NK-92 treated with Interleukin-12 subunit alpha and Interleukin-12 subunit beta, amount 100 ng/mL, for 24 hours (cell line): ENCODE measurements at places on chromosomes 7 and 10.

DNA sequence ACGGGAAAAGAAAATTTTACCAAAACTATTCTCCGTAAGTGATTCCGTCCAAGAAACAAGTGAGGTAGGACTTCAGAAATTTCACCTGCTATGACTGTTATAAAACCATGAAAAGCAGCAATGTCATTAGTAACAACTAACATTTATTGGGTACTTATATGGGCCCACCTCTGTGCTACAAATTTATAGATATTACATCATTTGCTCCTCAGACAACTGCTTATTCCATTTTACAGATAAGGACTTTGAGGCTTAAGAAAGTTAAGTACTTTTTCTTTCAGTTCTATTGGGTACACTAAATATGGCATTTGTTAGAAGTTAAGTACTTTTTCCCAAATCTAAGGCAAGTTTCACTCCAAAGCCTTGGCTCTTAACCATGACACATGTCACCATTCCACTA lies 36.3 kb downstream of the HACD1 start:
- no peak for DNase-seq

DNA sequence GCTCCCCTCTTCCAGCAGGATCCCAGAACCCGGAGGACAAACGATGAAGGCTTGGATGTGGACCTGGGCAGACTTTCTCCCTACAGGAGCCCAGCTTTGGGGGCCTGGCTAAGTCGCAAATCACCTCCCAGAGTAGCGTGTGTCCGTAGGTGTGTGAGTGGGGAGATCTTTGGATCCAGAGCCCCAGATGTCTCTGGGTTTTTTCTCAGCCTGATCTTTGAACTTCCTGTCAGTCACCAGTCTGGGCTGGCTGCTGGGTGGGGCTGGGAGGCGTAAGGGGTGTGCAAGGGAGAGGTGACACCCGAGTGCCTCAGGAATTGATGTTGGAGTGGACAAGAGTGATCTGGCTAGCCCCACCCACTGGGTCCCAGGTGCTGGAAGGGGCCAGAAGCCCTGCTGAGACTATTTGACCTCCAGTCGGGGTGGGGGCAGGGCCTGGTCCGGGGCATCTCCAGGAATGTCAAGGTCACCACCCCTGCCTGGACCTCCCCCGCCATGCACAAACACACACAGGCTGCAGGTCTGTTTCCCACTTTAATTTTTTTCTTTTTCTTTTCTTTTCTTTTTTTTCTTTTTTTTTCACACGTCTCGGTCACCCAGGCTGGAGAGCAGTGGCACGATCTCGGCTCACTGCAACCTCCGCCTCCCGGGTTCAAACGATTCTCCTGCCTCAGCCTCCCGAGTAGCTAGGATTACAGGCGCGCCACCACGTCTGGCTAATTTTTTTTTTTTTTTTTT lies at the start of gene MOGAT3:
MOGAT3 (minus strand) TSS at position 175 of the 738 bp plus-strand sequence. CDS start 182 bp downstream, outside the sequence.
- no peak for DNase-seq

- DNase-seq, result no peak
Measured at GRCh38 chr10:15775513-15775912, 55.8 kb upstream of the ITGA8 start.

- DNase-seq, result no peak
Measured at GRCh38 chr7:73976761-73977618, 51.0 kb upstream of the ELN start.

- no peak for DNase-seq
Measured at GRCh38 chr10:100008142-100008522, 1.6 kb downstream of the DNMBP start.

- DNase-seq, result no peak
Measured at GRCh38 chr10:97575127-97575668, 2.6 kb downstream of the ANKRD2 start.

- DNase-seq, result no peak
Measured at GRCh38 chr10:124579011-124579399, 117.4 kb downstream of the LHPP start.

GRCh38 chr10:62057359-62057758 lies 155.9 kb downstream of the ARID5B start:
- DNase-seq, result no peak

- DNase-seq, result no peak
Measured at GRCh38 chr10:62893036-62893435, 76.9 kb upstream of the EGR2 start.

- no peak for DNase-seq
Measured at GRCh38 chr10:91700273-91700672, 67.4 kb upstream of the PPP1R3C start.

GRCh38 chr10:93445978-93446720 lies 36.0 kb downstream of the MYOF start:
- DNase-seq, result no peak

DNA sequence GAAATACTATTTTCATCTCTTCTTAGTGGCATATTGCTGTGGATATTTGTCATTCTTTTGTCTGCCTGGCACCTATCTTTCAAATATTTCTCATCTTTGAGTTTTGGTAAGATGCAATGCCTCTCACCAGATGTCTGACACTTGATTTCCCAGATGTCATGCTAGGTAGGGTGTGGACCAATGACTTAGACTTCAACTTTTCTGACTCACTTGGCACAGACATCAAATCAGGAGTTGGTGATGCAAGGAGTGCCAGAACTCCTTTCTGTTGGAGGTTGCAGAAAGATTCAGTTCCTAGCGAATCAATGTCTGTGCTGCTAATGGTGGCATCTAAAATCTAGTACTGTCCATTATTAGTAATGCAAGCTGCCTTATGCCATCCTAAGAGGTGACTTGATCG lies 216.9 kb upstream of the FERD3L start:
- DNase-seq, result no peak

DNA sequence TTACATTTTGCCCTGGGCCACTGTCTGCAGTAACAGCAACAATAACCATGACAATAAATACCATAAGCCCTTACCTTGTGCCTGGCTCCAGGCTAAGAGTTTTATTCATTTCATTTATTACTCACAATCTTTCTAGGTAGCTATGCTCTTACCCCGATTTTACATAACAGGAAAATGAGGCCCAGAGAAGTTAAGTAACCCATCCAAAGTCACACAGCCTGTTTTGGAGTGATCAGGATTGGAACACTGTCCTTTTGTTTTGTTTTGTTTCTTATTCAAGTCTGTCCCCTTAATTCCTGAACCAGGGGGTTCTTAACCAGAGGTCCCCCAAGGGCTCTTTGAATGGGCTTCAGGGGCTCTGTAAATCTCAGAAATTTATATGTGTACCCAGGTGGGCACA lies 4.2 kb upstream of the LBX1 start:
- DNase-seq, result no peak

- DNase-seq, result no peak
Measured at GRCh38 chr10:6072215-6072934, 10.2 kb upstream of the IL2RA start.

GRCh38 chr10:128326251-128326650 lies 200.0 kb upstream of the MKI67 start:
- no peak for DNase-seq

DNA sequence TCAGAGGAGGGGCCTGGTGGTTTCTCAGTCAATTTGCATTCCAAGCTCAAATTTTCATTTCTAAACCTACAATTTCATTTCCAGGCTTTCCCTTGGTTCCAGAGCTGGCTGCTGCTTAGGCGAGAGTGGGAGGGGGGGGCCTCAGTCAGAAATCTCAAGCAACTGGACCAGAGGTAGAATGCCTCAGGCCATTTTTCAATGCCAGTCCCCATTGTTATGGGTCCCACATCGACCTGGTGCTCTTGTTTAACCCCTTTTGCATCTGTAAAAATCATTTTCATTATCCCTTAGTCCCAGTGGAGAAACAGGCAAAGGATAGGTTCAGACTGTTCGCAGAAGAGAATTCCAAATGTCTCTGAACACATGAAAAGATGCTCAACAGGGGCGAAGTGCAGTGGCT lies 13.5 kb upstream of the BAG3 start:
- no peak for DNase-seq

- DNase-seq, result no peak
Measured at GRCh38 chr10:12602521-12602920, 253.2 kb downstream of the CAMK1D start.

GRCh38 chr7:102287981-102288278 lies 1.3 kb downstream of the SH2B2 start:
- no peak for DNase-seq

DNA sequence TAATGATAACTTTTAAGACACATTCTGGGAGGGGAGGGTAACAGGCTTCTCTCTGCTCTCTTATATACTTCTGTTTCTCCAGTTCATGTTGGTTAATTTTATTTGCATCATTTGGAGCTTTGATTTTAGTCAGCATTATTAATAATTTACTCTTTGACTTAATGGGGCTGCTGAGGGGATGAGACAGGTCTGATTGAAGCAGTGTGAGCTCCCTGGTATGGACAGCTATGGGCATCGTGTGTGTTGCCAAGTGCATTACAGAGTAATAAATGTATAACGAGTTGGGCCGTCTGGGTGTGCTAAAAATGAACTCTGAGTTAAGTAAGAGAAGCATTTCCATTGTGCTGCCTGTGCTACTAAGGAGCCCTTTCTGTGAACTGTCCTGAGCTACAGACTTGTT lies 31.7 kb upstream of the IKZF1 start:
- DNase-seq, result no peak

- DNase-seq, result no peak
Measured at GRCh38 chr10:131690805-131691239, 210.0 kb upstream of the PPP2R2D start.

- no peak for DNase-seq
Measured at GRCh38 chr7:105911961-105912575, 35.7 kb upstream of the ATXN7L1 start.

- no peak for DNase-seq
Measured at GRCh38 chr10:128871671-128872231, 595.3 kb upstream of the MGMT start.

DNA sequence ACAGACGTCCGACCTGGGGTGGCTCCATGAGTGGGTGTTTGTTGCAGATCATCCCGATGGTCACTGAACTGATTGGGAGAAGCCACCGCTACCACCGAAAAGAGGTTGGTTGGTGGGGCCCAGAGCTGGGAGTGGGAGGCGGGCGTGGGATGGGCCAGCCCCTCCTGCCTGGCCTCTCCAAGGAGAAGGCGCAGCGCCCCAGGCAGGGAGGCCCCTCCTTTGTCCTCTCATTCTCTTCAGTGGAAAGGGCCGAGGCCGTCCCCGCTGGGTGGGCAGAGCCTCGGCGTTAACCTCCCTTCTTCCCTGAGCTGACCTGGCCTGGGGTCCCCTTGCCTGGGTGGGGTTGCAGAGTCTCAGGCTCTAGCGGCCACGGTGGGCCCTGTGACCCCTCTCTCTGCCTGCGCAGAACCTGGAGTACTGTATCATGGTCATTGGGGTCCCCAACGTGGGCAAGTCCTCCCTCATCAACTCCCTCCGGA lies 5.2 kb downstream of the MTG1 start:
- no peak for DNase-seq

- DNase-seq, result no peak
Measured at GRCh38 chr10:13973742-13974141, 357.0 kb downstream of the FRMD4A start.

DNA sequence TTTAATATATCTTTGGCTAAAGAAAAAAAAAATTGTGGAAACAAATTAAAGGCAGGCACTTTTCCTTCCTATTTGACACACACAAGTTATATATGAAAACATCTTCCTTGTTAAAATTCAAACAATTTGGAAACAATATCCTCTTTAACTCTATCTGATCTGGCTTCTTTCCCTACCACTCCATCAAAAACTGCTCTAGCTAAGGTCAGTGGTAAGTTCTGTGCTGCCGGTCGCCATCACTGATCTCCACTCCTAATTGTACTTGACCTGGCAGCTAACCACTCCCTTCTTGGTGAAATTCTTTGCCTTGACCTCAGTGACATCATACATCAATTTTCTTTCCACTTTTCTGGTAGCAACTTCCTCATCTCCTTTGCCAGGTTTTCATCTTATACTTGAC lies 47.9 kb upstream of the MRLN start:
- no peak for DNase-seq

- DNase-seq, result no peak
Measured at GRCh38 chr10:22593636-22594198, 120.7 kb downstream of the PIP4K2A start.

DNA sequence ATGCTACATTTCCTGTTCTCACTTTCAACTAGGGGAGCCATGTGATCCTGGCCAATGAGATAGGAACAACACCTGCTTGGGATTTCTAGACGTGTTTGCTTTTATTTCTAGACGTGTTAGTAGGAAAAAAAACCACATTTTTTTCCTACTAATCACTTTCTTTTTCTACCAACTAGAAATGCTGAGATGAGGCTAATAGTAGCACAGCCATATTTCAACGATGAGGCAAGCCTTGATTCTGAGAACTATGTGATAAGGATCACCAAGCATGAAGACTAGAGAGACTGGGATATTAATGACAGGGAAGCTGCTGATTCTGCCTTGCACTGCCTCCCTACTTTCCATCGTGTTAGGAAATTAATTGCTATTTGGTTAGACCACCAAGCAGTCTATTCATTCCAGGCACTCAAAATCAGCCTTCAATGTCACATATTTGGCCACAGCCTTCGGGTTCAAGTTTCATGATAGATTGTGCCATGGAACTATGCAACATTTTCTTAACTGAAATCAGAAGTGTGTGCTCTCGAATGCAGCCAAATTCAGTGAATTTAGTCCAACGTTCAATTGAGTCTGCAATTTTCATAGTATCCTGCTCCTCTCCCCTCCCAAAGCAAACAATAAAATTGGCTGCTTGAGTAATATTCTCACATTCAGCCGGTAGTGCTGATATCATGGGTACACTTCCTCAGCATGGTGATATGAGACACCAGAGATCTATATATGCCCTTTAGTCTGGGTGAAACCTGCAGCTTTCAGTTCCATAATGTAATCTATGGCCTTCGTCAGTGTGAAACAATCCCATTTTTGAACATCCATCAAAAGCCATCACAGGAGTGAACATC lies 98.1 kb downstream of the GPR37 start:
- no peak for DNase-seq

- no peak for DNase-seq
Measured at GRCh38 chr10:47410271-47410670, 26.2 kb upstream of the ZNF488 start.

- no peak for DNase-seq
Measured at GRCh38 chr10:35126062-35126529, 550 bp upstream of the CREM start.

- no peak for DNase-seq
Measured at GRCh38 chr10:112330162-112330561, 43.8 kb upstream of the ACSL5 start.

- DNase-seq, result no peak
Measured at GRCh38 chr7:101666741-101667140, 37.6 kb upstream of the MYL10 start.

DNA sequence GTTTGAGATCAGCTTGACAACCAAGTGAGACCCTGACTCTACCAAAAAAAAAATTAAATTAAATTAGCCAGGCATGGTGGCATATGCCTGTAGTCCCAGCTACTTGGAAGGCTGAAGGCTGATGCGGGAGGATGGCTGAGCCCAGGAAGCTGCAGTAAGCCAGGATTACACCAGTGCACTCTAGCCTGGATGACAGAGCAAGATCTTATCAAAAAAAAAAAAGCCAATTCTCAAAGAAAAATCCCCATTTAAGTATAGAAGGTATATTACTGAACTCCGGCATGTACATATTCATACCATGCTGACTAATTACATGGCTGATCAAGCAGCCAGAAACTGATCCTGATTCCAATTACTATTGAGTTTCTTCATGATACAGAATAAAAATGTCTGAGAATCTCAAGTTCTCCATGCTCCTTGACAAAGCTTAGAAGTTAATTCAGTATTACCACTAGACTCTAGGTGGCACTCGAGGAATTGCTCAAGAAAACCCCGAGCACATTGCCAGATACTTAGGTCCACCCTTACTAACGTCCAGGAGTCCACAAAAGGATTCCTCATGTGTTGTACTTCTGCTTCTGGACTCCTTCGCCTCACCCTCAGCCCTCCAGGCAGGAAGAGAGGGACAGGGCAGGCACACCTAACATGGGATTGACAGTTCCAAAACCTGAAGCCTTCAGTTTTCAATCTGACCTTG lies 148.9 kb downstream of the PARD3 start:
- no peak for DNase-seq
